ENCODE measurements at places on chromosomes 7 and 10.

GRCh38 chr10:6987536-6987945, 407.5 kb upstream of the PRKCQ start:
- no peak for DNase-seq

DNA sequence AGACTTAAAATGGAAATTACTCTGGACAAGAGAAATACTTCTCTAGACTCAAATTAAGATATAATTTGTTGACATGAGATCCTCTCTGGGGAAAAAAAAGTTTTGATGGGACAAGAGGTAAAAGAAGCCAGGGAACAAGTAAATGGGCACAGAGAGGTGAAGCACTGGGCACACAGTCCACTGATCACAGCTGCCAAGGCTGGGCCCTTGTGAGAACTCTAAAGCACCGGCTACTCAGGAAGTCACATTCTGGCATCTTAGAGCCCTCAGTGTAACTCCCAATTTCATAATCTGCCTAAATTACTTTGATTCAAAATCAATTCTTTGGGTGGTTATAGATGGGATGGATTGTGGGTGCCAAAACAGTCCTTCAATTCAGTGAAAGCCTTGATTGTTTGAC, 123.2 kb upstream of the CACNA2D1 start:
- DNase-seq: no peak

DNA sequence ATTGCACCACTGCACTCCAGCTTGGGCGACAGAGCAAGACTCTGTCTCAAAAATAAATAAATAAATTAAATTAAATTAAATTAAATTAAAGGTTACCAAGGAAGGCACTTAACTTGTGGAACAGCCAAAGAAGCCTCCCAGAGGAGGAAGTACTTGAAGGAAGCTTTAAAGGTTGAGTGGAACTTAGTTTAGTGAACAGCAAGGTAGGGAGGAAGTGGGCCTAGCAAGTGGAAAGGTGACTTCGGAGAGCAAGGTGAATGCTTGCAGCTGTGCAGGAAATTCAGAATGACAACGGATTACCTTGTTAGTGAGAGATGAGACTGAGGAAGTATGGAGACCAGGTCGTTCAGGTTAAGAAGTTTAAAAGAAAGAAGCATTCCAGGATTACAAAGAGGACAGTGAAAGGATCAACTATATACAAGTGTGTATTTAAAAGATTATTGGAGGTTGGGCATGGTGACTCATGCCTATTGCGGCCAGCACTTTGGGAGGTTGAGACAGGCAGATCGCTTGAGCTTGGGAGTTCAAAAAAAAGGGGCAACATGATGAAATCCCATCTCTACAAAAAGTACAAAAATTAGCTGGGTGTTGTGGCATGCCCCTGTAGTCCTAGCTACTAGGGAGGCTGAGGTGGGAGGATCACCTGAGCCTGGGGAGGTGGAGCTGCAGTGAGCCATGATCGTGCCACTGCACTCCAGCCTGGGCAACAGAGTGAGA, 12.8 kb upstream of the RPEL1 start:
- DNase-seq: no peak

DNA sequence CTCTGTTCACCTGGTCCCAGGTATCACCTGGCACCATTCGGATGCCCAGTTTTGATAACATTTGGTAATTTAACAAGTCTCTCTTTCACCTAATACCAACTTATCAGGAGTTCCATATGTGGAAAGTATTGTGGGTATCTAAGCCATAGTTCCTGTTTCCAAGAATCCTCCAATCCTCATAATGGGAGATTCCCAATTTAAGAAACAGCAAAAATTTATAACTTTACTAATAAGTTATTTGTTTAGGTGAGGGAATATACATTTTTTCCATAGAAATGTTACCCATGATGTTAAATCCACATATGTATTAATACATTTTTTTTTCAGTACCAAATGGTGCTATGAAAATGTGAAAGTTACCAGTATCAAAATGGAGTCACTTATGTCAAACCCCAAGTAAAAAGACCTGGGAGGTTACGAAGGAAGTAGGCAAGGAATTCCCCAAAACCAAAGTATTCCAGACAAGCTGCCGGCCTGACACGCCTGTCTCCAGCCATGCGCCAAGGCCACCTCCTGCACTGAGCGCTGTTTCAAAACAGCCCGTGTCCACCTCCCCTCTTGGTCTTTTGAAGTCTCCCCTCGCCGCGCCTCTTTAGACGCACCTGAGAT, 44.8 kb downstream of the PRKCQ start:
- no peak for DNase-seq

DNA sequence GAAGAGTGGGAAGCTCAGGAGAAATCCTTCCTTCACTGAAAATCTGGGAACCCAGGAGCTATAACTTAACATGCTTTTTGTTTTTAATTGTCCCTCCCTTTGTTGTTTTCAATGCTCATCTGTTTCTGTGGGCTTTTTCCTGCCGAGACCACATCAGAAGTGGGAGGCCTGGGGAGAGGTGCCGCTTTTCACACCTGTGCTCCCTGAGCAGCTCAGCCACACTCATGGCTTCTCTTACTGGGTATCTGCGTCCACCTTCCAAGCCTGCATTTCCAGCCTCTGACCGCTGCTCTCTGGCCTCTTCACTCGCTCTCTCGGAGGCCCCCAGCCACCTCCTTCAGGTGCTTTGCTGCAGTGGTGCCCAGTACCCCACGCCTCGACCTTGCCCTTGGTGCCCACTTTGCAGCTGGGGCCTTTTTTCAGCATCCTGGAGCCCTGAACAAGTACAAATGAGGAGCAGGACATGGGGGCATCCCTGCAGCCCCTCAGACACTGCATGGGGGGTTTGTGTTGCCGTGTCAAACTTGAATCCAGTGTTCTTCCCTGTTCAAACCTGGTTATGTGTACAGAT, 9.9 kb downstream of the C7orf57 start:
- DNase-seq: no peak

- DNase-seq: no peak
Observed at GRCh38 chr7:67309764-67310549, 313.3 kb downstream of the TYW1 start.

GRCh38 chr7:10284001-10284400, 689.7 kb upstream of the PHF14 start:
- DNase-seq: no peak

DNA sequence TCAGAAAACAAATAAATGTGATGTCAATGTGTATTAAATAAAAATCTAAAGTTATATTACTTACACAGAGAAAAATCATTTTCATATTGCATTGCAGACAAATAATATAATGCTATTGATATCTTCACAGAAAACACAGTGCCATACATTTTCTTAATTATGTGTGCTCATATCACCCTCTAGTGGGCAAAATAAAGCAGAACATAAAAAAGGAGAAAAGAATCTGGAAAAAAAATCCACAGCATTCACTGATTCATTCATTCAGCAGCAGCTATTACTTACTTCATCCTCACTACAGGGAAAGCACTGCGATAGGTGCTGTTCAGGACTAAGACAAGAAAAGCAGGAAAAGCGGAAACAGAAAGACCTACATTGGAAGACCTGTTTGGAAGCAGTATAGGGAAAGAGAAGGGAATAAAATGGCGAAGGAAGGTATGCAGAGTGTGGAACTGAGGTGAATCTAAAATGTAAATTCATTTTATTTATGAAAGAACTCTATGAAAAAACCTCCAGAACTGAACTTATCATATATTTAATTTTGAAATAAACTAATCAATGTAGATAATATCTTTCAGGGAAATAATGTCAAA, 73.2 kb downstream of the POT1 start:
- DNase-seq: no peak

All from memory B cell (primary cell).